ENCODE measurements at places on chromosomes 1 and 21.

DNA sequence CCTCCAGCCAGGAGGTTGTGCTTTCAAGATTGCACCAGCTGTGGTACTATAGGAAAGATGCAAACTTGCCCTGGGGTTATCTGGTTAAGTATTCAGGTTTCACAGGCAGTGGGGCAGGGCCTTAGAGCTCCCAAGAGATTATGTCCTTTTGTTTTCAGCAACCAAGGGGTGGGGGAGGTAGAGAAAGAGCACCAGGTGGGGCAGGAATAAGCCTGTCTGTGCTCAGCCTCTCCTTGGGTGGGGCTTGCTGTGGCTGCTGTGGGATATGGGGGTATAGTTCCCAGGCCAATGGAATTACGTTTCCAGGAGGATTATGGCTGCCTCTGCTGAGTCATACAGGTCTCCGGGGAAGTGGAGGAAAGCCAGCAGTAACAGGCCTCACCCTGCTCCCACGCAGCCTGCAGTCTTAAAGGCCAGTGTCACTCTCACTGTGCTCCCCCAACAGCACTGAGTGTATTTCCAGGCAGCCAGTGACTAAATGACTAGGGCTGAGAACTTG is 508.6 kb downstream of the RWDD3 start:
- no peak for DNase-seq

GRCh38 chr1:58249388-58249736 is 297.2 kb downstream of the OMA1 start:
- DNase-seq: no peak

- DNase-seq: no peak
These were observed 155.3 kb downstream of the MAGI3 start for GRCh38 chr1:113545626-113546025.

DNA sequence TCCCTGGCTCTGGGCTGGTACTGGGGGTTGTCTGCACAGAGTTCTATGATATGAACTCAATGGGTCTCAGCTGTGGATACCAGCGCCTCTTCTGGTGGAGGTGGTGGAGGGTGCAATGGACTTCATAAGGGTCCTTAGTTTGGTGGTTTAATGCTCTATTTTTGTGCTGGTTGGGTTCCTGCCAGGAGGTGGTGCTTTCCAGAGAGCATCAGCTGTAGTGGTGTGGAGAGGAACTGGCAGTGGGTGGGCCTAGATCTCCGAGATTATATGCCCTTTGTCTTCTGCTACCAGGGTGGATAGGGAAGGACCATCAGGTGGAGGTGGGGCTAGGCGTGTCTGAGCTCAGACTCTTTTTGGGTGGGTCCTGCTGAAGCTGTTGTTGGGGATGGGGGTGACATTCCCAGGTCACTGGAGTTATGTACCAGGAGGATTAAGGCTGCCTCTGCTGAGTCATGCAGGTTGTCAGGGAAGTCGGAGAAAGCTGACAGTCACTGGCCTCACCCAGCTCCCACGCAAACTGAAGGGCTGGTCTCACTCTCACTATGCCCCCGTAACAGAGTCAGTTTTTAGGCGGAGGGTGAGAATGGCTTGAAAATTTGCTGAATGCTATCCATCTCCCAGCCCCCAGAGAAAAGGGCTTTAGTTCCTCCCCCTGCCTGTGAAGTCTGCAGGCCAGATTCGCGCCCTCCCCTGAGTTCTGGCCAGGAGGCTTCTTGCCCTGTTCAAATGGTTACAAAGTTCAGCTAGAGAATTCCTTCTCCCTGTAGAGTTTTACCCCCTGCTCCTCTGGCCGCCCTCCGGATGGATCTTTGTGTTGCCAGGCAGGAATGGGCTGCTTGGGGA is 902.9 kb downstream of the LTN1 start:
- DNase-seq: no peak

GRCh38 chr1:22694172-22694571 is 16.5 kb upstream of the EPHB2 start:
- no peak for DNase-seq

GRCh38 chr1:169115891-169116585 is 9.5 kb downstream of the ATP1B1 start:
- DNase-seq: no peak

DNA sequence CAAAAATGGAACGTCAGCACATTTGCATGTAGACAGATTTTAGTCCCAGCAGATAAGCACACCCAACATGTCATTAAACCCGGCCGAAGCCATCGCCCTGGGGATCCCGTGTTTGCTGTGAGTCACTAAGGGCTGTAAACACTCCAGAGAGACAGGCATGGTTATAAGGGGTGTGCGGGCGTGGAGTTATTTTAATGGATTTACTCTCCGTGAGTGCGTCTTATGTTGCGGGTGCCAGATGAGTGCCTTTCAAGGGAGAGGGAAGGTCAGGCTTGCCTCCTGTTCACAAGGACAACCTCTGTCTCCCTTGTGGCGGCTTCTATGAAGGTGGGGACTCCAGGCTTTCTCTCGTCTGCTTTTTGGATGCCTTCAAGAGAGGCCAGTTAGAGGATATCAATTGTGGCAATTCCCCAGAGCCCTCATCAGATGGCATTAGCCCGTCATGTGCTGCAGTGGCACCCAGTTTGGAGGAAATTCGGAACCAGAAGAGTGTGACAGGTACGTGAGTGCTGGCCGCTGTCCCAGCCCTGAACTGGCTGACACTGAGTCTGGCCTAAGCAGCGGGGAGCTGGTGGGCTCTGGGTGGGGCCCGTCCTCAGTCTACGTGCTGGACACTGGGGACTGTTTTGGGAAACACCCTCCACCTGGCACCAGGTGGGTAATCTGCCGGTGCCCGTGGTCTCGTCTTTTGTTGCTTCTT is 223.8 kb upstream of the TMEM51 start:
- no peak for DNase-seq

- no peak for DNase-seq
These were observed 812.8 kb upstream of the BRINP3 start for GRCh38 chr1:191290441-191290840.

DNA sequence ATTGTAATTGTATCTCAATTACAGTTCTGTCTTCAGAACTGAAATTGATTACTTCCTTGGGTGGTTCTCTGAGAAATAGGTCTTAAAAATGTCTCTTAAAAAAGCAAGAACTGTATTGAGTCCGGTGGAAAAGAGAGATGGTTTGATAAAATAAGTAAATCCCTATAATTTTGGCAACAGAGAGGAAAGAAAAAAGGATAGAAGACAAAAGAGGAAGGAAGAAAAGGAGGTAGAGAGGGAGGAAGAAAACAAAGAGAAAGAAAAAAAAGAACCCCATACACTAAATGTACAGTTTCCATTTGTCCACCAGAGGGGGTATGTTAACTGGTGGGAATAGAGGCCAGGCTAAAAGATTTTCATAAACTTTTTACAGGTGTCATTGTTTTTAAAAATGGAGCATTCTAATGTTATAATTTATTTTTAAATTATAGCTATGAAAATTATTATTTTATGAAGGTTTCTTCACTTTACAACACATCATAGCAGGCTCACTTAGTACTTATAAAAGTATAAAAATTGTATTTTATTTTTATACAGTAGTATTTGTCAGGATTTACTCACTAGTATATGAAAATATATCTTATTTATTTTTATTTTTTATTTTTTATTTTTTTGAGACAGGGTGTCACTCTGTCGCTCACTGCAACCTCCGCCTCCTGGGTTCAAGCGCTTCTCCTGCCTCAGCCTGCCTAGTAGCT is 2.1 kb upstream of the UBE2T start:
- DNase-seq: no peak

DNA sequence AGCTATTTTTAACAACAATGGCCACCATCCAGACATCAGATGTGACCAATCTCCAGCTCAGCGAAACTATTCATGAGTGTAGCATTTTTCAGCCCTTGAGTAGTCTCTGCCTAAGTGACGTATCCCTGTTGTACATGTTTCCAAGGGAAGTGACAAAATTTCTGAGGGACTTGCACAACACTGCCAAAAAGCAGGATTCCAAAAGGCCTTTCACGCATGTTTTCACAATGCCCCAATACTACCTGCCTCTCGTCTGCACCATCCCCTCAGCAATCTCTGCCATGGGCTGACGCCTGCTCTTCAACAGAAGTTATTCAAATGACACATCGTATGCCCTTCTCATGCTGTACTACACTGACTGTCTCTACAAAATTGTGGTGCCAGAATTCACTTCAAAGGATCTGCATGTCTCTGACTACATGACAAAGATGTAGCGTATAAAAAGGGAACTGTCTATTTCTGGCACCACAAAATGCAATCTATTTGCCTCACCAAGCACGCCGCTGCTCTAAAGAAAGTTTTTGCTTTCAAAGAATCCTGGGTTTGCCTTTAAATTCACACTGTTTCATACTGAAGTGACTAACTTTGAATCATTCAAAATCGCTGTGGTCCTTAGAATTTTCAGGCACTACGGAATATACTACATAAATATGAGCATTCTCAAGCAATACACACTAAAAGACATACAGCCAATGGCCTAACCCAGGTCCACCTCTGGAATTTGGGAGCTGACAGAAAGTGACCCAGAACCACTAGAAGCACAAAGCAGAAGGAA is 32.9 kb downstream of the JAK1 start:
- no peak for DNase-seq

DNA sequence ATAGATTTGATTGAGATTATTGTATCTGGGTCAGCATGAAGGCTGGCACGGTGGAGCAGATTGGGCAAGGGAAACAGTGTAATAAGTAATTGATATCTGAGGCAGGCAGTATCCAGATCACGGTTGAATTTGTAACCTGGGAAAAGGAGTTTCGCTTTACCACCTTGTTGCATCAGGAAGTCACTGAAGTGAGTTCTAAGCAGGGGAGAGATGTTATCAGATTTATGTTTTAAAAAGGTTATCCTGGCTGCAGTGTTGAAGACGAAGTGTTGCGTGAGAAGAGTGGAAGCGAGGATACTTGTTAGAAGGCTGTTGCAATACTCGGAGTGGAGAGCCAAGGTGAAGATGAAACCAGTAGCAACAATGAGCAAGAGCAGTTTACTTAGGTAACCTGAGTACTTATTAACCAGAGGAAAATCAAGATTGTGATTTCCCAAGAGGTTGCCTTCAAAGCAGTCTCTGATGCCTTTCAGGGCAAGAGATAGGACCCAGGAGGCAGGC is 77.8 kb downstream of the LHX9 start:
- DNase-seq: no peak

GRCh38 chr1:59750328-59751003 is 64.3 kb upstream of the HOOK1 start:
- DNase-seq: no peak

- no peak for DNase-seq
These were observed 159.5 kb downstream of the LTN1 start for GRCh38 chr21:28833182-28833581.

- DNase-seq: peak; percentile 79
These were observed 42.0 kb downstream of the VPS26C start for GRCh38 chr21:37224861-37225839.

- no peak for DNase-seq
These were observed 10.4 kb downstream of the NR5A2 start for GRCh38 chr1:200037904-200038303.

GRCh38 chr1:67987046-67987799 is 63.2 kb downstream of the DIRAS3 start:
- no peak for DNase-seq

DNA sequence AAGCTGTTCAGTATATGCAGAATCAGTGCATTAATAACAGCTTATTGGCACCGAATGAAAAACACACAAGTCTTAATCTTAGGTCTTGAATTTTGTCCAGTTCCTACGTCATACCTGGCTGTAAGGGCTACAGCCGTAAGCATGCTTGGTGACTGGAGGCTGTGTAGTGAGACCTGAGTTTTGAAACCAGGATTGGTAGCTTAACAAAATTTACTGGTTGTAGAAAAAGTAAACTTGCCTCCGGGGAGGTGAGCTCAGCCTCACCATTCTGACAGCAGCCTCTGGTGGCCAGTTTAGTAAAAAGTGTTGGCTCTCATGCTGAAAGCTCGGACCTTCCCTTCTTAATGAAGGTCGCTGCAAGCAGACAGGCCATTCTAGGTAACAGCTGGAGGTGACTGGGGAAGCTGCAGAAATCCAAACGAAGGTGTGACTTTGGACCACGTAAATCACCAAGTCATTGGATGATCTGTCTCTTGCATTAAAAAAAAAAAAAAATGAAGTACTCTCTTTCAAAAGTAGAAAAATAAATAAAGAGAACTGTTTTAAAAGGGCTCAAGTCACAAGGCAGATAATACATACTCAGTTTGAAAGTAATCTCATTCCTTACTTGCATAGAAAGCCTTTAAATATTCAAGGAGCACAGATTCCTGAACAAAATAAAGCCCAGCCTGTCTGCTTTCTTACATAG is 48.9 kb downstream of the HLCS start:
- no peak for DNase-seq

GRCh38 chr1:32896451-32896850 is 4.7 kb downstream of the TMEM54 start:
- no peak for DNase-seq

DNA sequence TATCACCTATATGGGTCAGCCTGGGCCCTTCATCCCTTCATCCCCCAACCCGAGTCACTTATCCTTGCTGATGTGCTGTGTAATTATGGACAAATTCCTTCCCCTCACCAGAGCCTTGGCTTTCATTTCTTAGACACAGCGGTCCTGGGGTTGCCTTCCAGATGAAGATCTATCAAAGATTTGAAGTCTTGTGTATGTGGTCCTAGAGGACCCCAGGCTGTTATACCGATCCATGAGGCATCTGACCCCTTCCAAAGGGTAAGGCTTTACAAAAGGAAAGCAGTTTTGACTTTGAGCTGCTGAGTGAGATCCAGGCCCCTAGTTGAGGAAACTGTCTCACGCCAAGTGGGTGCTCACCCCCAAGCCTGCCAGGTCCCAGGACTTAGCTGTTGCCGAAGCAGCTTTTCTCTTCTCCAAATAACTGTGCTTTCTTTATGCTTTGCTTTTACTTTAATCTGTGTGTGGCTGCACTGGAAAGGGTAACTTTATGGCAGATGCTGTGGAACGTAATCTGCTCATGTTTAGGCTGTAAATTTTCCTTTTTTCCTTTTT is 37.6 kb downstream of the MAN1C1 start:
- no peak for DNase-seq

DNA sequence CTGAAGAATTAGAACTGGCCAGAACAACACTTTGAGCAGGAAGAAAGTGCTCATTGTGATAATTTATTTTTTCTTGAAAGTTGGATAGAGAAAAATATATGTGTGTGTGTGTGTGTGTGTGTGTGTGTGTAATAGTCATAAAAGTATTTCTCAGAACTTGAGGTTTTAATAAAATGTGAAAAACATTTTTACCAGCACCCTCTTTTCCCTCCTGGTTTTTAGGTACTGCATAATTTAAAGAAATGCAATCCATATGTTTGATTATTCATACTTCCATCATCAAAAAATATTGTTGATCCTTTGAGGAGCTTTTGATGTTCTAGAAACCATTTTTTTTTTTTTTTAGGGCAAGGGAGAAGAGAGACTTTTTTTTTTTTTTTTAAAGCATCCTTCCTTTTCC is 66.8 kb upstream of the JUN start:
- DNase-seq: no peak

DNA sequence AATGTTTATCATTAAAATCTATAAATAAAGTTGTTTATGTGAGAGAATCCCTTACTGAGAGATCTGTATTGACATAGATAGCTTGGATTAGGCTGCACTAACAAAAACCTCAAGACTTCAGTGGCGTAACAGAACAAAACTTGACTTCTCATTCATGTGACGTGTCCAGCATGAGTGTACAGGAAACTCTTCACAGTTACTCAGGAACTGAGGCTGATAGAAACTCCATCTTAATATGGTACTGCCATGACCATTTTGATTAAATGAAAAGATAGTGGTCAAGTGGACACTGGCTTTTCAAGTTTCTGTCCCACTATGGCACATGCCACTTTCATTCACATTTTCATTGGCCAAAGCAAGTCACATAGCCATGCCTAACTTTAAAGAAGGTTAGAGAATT is 3.7 kb downstream of the ST3GAL3 start:
- no peak for DNase-seq

GRCh38 chr1:30257322-30257721 is 466.1 kb downstream of the MATN1 start:
- no peak for DNase-seq

GRCh38 chr1:27990920-27991537 is 31.3 kb downstream of the XKR8 start:
- DNase-seq: no peak
